ENCODE measurements at places on chromosomes 6 and 20.

DNA sequence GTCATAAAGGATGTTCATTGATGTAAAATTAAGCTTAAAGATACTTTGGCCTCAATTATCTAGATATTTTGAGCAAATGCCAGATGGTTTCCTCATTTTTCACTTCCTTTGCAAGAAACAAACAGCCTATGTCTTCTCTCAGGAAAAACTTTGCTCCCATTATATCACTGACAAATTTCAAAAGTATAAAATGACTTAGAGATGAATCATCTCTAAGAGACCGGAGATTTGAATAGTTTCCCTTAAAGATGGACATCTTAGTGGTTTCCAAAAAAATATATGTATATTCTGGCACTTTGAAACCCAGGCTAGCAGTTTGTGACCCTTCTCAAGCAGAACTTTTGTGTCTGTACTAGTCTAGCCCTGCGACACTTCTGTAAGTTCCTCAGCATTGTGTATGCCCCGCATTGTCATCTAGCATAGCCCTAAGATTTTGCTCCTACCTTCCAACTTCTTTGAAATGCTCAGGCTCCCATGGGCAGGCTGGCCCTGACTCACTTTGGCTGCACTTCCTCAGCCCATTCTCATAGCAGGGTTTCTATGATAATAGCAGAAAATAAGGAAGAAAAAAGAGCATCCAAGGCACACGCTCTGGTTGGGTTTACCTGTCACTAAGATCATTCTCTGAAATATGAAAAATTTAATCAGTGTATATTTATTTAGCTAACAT is 25.7 kb upstream of the POU3F2 start:
- no peak for DNase-seq

GRCh38 chr6:93047033-93047432 is 372.3 kb downstream of the EPHA7 start:
- DNase-seq, result no peak

DNA sequence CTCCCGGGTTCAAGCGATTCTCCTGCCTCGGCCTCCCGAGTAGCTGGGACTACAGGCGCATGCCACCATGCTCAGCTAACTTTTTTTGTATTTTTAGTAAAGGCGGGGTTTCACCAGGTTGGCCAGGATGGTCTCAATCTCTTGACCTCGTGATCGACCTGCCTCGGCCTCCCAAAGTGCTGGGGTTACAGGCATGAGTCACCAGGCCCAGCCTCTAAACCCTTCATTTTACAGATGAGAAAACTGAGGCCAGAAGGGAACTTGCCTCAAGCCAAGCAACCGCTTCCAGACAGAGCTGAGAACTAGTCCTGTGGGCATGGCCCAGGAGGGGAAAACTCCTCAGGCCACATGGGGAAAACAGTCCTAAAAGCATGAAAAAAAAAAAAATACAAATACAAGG is 47.1 kb downstream of the ZMYND8 start:
- no peak for DNase-seq

DNA sequence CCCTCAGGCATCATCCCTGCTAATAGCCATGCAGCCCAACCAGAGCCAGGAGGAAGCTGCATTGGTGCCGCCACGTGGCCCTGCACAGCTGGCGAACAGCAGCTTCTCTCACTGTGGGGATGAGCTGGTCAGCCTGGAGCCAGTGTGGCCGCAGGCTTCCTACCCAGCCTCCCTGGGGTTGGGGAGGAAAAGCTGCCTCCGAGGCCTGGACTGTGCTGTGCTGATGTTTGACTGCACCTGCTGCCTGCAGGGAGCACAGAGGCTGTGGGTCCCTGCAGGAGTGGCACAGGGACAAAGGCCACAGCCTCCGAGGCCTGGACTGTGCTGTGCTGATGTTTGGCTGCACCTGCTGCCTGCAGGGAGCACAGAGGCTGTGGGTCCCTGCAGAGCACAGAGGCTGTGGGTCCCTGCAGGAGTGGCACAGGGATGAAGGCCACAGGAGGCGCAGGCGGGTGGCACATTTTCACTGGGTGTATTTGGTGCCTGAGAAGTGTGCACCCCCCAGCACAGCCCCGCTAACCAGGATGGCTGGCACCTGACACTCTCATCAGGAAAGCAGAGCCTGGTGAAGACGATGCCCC is 83.9 kb downstream of the DLL1 start:
- no peak for DNase-seq

- DNase-seq, result no peak
Measured at GRCh38 chr6:361411-362132, 30.0 kb upstream of the IRF4 start.

GRCh38 chr20:63553933-63554290 is at the start of gene FNDC11:
Gene FNDC11, plus strand, starts transcription at chr20:63554159. Its CDS starts 1,505 bp downstream, at chr20:63555664.
- no peak for DNase-seq

DNA sequence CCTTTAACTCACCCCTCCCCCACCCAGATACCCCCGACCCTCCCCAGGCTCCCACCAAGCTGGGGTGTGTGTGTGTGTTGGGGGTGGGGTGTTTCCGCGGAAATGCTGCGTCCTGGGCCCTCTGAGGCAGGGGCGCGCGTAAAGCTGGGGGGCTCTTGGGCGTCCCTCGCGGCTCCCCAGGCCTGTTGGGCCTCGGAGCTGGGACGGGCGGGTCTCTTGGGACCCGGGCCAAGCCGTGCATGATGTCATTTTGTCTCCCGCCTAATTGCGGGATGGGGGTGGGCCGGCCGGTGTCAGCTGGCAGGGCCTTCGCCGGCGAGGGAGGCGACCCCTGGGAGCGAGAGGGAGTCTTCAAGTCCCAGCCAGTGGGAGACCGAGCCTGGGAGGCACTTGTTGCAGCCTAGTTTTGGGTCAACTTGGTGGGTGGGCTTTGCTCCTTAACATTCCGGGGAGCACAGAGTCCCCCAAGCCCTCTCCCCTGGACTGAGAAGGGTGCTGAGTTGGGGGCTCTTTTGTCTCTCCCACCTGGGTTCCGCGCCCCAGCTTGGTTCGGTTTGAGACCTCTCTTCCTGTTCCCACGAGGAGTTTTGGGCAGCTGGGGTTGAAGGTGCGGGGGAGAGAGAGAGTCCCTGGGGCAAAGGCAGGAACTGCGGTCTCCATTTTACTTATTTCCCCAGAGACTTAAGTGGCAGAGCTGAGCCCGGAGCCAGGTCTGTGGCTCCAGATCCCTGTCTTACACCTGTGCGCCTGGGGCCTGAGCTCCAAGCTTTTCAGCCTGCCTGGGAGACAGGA is 623 bp downstream of the MYBL2 start:
- no peak for DNase-seq

GRCh38 chr6:139271056-139271455 is 20.7 kb downstream of the TXLNB start:
- no peak for DNase-seq

DNA sequence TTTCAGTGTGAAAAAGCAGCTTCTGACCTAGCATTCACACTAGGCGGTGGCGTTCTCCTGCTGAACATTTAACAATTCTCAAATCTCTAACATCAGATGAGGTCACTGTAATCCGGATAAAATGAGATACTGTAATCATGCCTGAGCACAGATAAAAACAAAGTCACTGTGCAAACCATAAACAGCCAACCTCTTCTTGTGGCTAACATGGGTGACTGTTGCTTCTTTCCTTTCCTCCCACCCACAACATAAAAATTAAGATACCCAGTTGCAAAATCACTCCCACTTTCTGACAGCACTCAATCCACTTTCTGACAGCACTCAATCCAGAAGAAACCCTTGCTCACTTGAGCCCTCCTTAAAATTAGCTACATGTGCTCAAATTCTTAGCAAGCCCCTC is 11.5 kb upstream of the ALDH8A1 start:
- no peak for DNase-seq

DNA sequence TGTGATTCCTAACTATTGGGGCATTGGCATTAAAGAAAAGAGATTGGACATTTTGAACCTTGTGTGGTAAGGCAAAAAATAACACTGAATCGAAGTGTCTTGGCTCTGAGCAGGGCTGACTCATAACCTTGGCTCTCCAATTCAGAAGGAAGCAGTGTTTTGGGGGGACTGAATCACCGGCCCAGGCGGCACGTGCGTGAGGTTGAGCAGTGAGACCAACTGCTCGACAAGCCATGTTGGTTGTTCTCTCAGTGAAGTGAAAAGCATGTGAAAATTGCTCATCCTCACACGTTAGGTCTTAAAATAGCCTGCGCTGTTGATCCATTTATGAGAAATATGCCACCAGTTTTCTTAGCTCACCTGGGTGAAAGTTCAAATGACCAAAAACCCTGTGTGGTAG is 137.8 kb upstream of the SPACA1 start:
- DNase-seq, result no peak

GRCh38 chr20:48478370-48478769 is 349.4 kb downstream of the PREX1 start:
- DNase-seq, result no peak

- DNase-seq, result no peak
Measured at GRCh38 chr20:51725584-51726176, 42.5 kb downstream of the ATP9A start.

GRCh38 chr6:127641905-127642304 is 64.9 kb downstream of the C6orf58 start:
- no peak for DNase-seq

GRCh38 chr20:1319051-1319450 is 9.9 kb downstream of the SDCBP2 start:
- DNase-seq, result no peak

DNA sequence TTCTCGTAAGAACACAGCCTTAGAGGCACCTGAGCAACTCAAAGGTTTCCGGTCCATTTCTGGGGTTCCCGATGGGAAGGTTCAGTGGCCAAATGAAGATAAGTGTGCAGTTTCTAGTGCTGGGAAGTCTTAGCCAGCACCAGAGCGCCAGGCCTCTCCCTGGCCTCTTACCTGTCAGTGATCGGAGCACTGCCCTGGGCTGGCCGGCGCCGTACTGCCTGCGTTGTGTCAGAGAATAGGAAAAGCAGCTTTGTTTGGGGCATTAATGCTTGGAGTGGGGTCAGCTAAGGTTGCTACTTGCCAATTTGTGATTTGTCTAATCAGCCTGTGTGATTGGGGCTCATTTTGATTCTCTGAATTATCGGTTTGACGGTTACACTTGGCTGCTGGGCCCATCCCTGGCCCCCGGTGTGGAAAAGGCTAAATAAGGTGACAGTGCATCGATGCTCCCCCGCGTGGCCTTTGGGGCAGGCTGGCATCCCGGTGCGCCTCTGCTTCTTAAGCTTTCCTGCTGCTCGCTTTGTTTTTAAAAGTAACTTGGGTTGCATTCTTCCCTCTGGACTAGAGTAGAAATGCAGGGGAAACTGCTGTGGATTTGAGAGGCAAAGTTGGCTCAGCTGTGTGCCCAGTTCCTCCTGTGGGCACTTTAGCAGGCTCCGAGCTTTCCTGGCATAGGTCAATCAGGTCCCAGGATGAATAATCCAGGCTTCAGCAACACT is 51.8 kb downstream of the TCP11 start:
- DNase-seq, result no peak

- DNase-seq, result no peak
Measured at GRCh38 chr6:105510746-105511145, 107.9 kb upstream of the PREP start.

- no peak for DNase-seq
Measured at GRCh38 chr20:11445161-11445560, 472.5 kb upstream of the BTBD3 start.
